ENCODE measurements at places on chromosomes 5 and 9.

DNA sequence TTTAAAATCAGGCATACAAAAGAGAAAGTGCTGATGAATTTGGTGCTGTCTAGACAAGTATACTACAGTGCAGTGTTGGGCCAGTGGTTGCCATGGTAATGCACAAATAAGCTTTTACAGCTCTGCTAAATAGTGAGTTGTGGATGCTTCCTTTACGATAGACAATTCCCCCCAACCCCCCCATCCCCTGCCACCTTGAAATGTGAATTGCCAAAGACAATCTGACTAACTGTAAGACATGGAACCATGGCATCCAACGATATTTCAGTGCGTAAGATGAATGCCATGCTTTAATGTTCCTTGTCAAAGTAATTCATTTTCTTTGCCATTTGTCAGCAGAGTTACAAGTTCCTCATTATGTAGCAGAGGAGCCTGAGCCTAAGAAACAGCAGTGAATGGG is 91.5 kb upstream of the NREP start:
- no peak for DNase-seq

- no peak for DNase-seq
Measured at GRCh38 chr9:128862401-128862851, 19.3 kb downstream of the KYAT1 start.

DNA sequence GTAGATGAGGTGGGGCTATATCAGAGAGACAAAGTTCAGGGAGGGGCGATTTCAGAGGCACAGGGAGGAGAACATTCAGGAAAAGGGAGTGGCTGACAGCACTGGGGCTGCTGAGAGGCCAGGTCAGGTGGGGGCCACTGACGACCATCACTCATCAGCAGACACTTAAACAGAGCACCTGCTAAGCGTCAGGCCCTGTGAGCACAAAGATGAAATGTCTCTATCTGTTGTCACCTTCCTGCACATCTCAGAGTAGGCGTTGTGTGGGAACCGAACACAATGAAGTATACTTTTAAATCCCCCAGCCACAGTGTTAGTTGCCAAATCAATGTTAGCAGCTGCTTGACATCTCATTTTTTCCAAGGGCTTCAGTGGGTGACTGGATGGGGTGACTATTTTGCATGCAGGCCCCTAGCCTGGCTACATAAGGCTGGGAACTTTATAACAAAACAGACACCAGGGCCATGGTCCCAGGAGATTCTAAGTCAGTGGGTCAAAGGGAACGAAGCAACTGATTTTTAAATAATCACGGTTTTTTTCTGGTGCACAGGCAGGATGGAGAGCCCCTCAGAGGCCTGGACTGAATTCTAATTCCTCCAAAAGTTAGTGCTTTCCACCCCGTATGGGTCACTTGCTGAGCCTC is 31.1 kb upstream of the ANKRD18A start:
- DNase-seq: no peak

DNA sequence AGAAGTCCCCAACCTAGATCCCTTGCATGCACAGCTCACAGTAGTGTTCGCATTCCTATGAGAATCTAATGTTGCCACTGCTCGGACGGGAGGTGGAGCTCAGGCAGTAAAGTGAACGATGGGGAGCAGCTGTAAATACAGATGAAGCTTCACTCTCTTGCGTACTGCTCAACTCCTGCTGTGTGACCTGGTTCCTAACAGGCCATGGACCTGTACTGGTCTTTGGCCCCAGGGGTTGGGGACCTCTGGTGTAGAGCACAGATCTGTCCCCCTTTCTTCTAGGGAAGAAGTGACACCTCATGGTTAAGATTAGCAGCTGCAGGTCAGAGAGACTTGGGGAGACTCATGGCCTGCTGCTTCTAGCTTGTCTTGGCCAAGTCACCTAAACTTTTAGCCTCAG is 7.1 kb downstream of the ARHGEF28 start:
- no peak for DNase-seq

- no peak for DNase-seq
Measured at GRCh38 chr9:131731644-131732043, 8.2 kb downstream of the RAPGEF1 start.

DNA sequence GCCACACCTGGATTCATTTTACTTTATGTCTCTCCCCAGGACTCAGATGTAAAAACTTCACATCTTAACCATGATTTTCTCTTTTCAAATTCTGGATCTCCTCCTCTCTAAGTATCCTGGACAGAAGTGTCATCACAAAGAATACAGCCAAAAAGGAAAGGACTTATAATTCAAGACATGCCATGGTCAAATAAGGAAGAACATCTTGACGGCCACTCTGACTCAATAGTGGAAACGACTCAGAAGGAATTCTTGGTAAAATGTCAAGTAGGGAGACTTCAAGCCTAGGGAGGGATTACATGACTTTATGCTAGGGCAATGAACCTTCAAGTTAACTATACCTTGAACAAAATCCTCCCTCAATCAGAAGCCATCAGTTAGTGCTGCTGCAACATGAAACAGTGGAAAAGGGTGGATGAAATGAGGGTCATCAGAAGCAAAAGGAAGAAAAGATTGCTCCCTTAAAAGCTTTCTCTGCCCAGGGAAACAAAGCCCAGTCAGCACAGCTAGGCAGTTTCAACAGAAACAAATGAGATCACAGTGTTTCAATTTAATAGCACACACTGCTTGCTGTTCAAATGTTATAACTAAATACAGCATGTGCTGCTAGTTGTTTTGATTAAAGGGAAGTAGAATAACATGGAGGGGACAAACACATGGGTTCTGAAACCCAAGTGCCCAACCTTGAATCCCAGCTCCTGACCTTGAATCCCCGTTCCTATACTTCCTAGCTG is 101.4 kb downstream of the LPAR1 start:
- no peak for DNase-seq

DNA sequence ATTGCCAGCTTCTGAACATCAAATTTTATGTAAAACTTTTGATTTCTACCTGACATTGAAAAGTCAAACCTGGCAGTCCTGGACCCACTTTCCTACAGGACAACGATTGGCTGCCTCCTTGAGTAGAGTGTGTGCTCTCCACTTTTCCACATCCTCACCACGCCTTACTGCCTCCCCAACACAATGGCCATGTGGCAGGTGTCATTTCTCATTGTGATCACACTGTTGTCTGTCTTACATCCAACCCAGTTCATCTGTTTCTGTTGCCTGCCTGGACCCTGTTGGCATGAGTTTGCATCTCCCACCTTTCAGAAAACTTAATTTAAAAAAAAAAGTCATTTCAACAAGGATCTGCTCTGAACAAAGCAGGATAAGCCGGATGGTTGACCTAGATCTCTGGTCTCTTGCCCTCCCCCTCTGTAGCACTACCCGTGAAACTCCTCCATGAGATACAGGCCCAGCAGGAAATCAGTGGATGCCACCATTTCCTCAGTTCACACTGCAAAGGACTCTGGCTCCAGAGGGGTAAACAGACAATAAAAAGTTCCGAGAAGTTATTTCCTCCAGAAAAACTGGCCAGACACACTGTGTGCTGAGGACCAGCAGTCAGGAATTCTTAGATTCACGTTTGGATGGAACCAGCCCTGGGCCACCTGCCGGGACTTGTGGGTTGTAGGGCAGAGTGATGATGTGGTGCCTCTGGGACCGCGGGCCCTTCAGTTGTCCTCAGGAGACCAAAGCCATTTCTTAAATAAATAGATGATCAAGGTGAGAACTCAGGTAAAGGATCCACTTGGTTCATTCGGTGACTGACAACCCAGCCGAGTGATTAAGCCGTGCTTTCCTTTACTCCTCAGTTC is 48.6 kb downstream of the AMBP start:
- DNase-seq: no peak

DNA sequence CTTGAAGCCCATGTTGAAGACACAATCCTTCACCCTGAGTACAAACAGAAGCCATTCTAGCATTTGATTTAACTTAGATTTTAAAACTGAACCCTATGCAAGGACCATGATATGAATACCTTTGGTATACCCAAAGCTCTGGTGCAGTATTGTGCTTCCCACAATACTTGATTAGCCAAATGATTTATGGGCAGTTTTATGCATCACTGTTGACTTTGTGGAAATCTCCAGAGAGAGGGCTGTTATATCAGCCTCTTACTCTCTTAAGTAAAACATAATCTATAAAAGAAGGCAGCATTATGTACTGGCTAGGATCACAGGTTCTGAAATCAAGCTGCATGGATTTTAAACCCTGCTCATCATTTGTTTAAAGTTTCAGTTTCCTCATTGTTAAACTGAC is 762.8 kb downstream of the EFNA5 start:
- no peak for DNase-seq

GRCh38 chr9:91868732-91869391 is 81.2 kb downstream of the ROR2 start:
- no peak for DNase-seq

DNA sequence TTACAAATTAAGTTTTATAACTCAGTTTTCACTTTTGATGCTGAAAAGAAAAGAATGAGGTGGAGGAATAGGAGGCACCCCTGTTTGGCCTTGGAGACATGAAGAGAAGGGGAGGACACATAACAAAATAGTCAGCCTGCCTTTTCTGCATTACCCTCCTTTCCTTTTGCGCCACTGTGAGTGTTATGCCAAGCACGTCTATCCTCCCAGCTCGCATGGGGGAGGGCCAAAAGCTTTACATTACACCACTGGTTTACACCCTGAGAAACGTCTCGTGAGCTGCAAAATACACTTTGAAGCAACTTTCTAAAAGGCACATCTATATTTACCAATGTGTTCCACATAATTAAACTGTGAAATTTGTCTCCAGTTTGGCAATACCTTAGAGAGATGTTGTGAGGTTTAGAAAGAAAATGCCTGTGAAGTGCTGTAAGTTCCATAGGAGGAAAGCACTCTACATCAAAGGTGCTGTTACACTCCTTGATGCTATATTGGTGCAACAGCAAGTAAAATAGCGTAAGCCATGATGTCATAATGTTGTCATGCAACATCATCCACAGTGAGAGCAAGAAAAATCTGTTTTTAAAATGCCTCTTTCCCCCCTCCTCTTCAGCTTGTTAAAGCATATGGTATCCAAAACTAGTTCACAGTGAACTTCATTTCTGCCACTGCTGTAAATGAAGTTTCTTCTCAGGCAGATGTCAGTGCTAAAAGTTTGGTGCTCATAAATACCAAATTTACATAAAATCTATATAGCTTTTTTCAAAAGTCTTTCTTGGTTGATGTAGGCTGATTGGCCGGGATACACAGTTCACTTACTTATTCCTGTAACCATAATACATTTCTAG is 50.3 kb downstream of the CETN3 start:
- no peak for DNase-seq

DNA sequence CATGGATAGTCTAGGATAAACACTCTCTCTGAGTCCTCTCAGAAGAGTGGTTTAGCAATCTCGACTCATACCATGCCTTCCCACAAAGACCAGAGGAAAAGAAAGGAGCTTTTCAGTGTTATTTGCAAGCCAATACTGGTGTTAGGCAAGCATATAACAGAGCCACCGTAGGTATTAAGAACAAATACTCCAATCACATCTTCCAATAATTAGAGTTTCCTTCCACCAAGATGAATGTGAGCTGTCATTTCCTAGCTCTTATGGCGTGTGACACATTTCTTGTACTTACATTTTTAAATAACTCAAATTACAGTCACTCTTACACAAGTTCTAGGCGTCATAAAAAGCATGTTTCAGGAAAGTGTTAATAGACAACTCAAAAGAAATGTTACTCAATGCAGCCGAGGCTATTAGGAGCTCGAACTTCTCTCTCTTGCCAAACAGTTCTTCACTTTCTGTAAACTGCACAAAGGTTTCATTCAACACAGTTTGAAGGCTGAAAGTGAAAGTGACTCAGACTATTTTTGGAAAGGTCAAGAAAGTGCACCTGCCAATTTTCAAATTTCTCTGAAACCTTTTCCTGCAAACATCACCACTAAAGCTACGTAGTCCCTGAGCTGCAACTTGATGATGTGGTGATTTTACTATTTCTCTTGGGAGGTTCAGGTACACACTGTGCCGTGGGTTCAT is 153.8 kb downstream of the AUH start:
- no peak for DNase-seq

GRCh38 chr5:37002176-37002751 is 125.7 kb downstream of the NIPBL start:
- no peak for DNase-seq

GRCh38 chr9:109745335-109746283 is 34.4 kb upstream of the PALM2AKAP2 start:
- DNase-seq: no peak

GRCh38 chr5:9112520-9113291 is 433.2 kb downstream of the SEMA5A start:
- no peak for DNase-seq

DNA sequence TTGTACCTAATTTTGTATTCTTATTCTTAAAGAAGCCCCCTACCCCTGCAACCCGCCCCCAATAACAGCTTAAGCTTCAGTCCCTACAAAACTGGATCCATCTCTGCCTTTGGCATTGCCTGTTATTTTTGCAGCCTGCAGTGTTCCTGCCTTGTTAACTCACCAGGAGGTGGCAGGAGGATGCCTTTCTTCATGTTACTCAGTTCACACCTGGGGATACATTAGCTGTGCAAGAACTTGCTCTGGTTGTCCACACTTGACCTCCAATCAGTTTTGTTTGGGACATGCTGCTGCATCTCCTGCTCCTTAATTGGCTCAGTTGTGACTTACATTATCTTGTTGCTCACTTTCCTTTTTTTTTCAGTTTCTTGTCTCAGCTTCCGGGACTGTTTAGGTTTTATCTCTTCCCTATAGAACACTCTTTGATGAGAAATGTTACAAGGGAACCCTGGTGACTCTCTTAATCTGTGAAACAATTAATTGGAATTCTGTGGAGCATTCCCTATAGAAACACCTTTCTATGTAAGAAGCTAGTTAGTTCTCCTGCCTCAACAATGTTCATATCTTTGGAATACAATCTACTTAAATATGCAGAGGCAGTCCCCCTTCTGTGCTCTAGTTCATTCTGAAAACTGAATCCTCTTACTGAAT is 467.7 kb upstream of the ACO1 start:
- no peak for DNase-seq

- DNase-seq: no peak
Measured at GRCh38 chr5:146005723-146006122, 69.3 kb downstream of the SH3RF2 start.

DNA sequence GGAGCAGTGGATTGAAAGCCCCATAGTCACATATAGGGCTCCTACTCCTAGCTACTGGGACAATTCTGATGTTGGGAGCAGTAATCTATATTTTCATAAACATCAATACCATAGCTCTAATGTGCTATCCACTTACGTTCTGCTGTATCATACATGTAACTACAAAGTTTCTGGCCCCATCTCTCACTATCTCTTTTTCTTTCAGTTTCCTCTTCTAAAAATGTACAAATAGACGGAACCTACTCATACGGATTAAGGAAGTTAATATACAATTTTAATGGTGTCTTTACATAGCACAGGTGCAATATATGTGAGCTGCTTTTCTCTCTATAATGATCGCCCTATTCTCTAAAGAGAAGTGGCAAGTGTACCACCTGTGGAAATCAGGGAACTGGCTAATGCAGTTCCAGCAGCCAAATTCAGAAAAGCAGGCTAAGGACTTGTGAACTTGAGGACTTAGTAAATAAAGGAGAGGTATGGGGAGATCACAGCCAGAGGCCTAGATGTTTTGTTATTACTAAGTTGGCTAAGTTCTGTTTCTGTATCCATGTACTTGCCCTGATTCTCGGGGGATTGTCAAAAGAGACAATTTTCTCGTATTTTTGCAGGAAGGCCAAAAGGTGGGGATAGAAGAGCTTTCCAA is 1021.9 kb downstream of the CDH12 start:
- no peak for DNase-seq

- no peak for DNase-seq
Measured at GRCh38 chr5:9947225-9947714, 302.4 kb downstream of the ATPSCKMT start.
